ENCODE measurements at places on chromosomes 4 and X.
A peak's percentile ranks its signal among the peaks of the same experiment; 100 is the strongest.

DNA sequence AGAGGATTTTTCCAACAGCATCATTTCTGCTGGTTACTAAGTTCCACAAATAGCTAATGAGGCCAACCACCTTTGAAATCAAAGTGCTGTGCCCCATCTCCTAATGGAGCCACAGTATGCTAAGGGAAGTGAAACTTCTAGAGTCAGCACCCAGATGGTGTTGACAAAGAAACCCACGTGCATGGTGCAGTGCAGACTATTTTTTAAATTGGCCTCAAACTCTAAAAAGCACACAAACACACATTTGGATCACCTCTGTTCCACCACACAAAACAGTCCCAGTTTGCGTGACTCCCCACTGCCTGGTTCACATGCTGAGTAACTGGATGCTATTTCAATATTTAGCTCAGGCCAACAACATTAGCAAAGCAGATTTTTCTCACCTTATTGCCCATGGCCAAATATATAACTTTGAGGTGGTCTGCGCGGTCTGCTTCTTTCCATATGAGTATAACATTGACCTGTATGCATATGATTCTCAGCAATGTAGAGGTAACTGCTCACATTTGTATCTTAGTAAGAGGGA, 69.9 kb downstream of the AMELX start:
- DNase-seq, result no peak

- no peak for DNase-seq
Measured at GRCh38 chrX:38473701-38474100, 87.6 kb upstream of the TSPAN7 start.

DNA sequence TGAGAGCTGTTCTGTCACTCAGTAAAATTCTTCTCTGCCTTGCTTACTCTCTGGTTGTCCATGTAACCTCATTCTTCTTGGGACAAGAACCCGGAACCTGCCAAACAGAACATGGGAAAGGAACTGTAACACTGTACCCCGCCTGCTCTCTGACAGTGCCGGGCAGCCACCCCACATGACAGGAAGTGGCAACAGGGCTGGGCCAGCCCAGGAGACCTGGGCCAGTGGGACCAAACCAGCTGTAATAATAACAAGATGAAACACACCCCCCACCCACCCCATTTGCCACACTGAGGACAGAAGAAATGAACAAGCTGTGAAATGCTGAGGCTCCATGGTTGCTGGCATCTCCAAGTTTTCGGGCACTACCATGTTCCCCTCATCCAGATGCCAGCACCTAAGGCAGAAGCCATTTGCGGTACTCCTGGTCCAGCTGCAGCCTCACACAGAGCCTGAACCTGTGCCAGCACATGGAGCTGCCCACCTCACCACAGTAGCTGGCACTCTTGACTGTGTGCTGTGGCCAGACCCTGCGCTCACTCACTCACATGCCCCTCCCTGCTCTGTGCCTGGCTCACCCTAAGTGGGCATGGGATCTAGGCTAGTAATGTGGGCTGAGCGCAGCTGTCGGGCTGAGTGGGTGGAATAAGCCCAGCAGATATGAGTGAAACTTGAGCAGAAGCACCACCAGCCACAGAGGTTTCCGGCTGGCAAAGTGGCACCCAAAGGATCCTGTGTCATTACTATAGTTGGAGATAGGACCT, 126.2 kb upstream of the UGT8 start:
- DNase-seq, result no peak

DNA sequence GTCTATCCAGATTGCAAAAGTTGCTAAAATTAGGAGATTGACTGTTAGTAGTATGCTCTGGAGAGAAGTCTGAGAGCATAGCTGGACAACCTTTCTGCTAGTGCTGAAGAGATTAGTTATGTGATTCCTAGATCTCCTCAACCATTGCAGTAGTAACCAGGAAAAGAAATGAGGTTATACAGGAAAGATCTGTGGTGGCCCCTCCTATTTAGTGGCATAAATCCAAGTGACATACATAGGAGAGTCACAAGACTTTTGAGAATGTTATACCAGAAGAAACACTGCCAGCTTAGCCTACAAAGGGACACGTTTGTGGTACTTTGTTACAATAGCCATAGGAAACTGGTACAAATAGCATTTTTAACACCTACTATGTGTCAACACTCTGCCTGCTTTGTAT, 105.2 kb downstream of the ATP10D start:
- DNase-seq, result no peak

DNA sequence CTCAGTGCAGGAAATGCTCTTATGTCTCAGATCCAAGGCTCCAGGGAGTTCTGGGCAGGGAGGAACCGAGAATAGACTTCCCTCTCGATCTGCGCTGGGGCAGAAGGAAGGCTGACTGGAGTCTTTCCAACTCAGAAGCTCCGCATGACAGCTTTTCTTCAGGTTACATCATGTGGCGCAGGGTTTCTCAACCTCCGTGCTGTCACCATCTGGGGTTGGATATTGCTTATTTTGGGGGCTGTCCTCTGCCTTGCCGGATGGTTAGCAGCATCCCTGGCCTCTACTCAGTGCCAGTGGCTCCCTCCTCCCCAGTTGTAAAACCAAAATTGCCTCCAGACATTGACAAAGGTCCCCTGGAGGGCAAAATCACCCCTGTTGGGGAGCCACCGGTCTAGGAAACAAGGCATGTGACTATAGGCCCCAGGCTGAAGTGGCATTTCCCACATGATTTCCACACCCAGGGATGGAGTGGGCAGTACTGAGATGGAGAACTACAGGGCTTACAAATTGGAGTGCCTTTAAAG, 21.4 kb downstream of the REELD1 start:
- DNase-seq, result no peak

GRCh38 chr4:2598511-2599303, 62.3 kb downstream of the FAM193A start:
- DNase-seq, result no peak

DNA sequence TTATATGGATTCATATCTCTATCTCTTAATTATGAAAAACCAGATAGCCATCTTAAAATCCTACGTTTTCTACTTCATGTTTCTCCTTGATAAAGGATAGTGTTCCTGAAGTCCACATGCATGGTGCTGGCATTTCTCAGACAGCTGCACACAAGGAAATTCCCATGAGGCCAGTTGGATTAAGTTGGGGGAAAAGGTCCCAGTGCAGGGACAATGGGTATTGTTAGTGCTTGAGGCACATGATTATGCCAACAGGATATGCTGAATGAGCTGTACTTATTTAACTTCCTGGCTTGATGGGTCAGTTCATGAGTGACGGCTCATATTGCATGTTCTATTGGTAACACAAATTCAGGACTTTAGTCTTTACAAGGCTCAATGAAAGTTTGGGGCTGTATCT, 913.9 kb upstream of the NDST4 start:
- no peak for DNase-seq

- no peak for DNase-seq
Measured at GRCh38 chr4:109908731-109909130, 4.0 kb upstream of the EGF start.

DNA sequence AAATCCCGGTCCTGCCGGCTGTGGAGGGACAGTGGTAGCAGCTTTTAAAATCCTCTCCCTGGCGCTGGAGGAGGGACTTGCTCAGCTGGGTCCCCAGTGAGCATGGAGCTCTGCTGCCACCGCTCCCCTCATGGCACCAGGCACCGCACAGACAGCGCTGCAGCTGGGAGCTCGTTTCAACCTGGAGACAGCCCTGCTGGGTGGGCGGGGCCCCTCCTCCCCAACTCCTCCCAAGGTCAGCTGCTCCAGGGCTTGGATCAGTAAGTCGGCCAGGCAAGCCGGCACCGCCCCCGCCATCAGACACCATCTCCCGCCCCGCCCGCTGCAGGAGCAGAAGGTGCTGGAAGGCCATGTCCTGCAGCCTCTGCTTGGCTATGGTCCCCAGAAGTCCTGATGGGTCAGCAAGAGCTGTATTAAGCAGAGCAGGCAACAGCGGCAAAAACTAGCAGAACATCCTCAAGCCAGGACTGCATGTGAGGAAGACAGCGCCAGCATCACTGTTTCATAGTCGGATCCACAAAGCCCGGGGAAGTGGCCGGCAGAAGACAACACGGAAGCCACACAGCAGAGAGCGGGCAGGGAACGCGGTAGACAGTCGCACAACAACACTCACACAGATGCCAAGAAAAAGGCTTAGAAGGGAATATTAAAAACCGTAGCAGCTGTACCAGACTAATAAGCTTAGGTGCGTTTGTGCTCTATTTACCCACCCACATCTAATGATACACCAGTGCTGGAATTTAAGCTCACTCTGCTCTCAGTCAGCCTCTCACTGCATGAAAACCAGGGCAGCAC, 16.2 kb downstream of the ZFYVE28 start:
- DNase-seq, result peak; percentile 88

GRCh38 chr4:20813700-20814099, 113.4 kb downstream of the PACRGL start:
- no peak for DNase-seq

GRCh38 chrX:9324676-9325075, 140.2 kb upstream of the TBL1X start:
- no peak for DNase-seq

DNA sequence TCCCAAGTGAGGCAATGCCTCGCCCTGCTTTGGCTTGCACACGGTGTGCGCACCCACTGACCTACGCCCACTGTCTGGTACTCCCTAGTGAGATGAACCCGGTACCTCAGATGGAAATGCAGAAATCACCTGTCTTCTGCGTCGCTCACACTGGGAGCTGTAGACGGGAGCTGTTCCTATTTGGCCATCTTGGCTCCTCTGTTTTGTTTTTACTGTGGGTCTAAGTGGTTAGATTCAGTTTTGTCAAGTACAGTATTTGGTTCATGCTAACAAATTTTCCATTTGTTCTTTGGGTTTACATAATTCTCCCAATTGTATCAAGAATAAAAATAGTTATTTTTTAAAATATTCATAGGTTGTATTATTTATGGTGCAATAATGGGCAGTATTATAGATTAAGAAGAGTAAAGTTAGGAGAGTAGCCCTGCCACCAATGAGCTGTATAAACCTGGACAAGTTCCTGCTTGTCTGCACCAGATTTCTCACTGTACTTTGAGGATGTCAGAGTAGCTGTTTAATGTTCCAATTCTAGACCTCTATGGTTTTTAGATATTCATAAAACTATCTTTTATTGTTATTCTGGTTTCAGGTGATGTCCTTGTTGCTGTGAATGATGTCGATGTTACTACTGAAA, 23.4 kb downstream of the INTU start:
- no peak for DNase-seq

GRCh38 chrX:47576021-47576898, 6.0 kb upstream of the TIMP1 start:
- DNase-seq, result no peak

DNA sequence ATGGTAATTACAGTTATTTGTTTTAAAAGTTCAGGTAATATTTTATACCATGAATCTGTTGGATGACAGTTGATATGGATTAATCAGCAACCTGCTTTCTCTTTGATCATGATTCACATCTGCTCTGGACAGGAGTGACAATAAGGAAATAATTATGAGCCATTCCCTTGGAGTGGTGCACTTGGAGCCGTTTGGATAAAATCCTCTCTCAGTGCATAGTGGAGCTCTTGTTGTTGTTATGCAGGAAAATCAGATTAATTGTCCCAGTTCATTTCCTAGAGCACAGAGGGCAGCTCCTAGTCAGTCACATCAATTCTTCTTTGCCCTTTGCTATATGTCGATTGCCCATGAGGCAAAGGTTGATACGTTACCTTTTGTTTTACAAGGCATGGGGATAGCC, 668.3 kb upstream of the NR3C2 start:
- no peak for DNase-seq

GRCh38 chr4:51831133-51831532, 11.8 kb upstream of the DCUN1D4 start:
- DNase-seq, result peak; percentile 67

GRCh38 chr4:158906073-158906472, 137.2 kb downstream of the FNIP2 start:
- DNase-seq, result no peak

- DNase-seq, result no peak
Measured at GRCh38 chr4:140368686-140369085, 4.8 kb upstream of the SCOC start.
